ENCODE measurements at places on chromosomes 3 and 15.

GRCh38 chr3:115239717-115240116 is 92.6 kb upstream of the ZBTB20 start:
- DNase-seq: no peak

- no peak for DNase-seq
Measured at GRCh38 chr3:176208283-176208682, 989.0 kb downstream of the TBL1XR1 start.

GRCh38 chr3:134432236-134432635 is 53.5 kb downstream of the ANAPC13 start:
- no peak for DNase-seq

- no peak for DNase-seq
Measured at GRCh38 chr3:29949131-29949530, 657.3 kb upstream of the TGFBR2 start.

GRCh38 chr3:29152379-29152778 is 128.5 kb upstream of the RBMS3 start:
- DNase-seq: no peak

DNA sequence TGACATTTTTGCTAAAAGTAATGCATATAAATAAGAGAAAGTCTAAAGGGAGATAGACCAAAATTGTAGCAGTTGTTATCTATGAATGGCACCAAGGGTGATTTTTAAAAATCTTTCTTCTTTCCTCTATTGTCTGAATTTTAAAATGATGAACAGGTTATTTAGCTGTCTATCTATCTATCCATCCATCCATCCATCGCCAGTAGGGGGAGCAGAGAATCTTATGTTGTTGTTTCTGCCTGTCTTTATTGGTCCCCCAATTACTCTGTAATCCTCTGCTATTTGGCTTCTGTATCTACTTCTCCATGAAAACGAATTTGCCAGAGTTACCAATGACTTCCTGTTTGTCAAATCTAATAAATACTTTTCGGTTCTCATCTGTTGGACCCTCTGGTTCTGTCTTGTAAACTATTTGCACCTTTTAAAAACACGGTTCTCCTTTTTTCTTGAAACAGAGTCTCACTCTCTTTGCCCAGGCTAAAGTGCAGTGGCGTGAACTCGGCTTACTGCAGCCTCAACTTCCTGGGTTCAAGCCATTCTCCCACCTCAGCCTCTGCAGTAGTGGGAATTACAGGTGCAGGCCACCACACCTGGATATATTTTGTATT is 86.0 kb downstream of the ECT2 start:
- DNase-seq: peak; percentile 61

- no peak for DNase-seq
Measured at GRCh38 chr3:177385831-177386301, 188.6 kb upstream of the TBL1XR1 start.

DNA sequence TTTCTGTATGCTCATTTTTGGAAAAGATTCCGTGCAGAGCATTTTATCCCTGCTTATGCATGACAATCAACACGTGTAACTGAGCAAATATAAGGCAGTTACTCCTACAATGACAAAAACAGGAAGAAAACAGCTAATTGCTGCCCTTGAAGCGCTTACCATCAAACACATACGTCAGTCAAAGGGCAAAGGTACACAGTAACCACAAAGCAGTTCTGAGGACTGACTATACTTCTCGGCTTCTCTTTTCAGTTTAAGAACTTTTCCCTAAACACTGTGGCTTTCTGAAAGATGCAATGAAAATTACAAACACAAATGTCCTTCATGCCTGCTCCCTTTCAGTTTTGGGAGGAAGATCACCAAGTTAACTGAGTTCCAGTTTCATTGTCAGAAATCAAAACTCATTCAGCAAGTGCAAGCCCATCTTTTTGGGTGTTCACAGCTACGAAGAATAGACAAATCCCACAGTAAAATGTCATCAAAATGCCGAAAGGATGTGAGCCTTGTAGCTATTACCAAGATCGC is 602.8 kb downstream of the FOXP1 start:
- DNase-seq: no peak

- no peak for DNase-seq
Measured at GRCh38 chr3:23183731-23184130, 19.4 kb upstream of the UBE2E2 start.

- DNase-seq: no peak
Measured at GRCh38 chr15:74776821-74777768, 4.8 kb upstream of the CSK start.

DNA sequence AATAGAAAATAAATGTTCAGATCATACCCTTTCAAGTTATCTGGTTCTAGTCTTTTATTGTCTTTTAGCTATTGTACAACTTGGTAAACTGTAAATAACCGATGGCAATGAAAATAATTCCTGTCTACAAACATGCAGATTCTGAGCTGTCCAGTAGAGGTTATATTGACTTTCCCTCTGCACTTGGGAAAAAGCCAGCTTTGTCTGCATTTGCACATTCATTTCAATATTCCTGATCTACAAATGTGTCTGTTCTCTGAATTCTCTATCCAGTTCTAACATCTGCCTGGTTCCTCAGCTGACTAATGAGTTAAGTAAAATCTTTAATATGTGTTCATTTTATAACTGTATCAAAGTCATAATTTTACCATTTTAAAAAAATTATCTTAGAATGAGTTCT is 408.5 kb downstream of the ERC2 start:
- DNase-seq: no peak

DNA sequence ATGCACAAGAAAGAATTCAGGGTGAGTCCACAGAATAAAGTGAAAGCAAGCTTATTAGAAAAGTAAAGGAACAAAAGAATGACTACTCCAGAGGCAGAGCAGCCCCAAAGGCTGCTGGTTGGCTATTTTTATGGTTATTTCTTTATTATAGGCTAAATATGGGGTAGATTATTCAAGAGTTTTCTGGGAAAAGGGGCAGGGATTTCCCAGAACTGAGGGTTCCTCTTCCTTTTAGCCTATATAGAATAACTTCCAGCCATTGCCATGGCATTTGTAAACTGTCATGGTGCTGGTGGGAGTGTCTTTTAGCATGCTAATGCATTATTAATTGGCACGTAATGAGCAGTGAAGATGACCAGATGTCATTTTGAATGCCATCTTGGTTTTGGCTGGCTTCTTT is 13.6 kb downstream of the GLDN start:
- no peak for DNase-seq

GRCh38 chr15:96011136-96011535 is 319.4 kb upstream of the NR2F2 start:
- no peak for DNase-seq

DNA sequence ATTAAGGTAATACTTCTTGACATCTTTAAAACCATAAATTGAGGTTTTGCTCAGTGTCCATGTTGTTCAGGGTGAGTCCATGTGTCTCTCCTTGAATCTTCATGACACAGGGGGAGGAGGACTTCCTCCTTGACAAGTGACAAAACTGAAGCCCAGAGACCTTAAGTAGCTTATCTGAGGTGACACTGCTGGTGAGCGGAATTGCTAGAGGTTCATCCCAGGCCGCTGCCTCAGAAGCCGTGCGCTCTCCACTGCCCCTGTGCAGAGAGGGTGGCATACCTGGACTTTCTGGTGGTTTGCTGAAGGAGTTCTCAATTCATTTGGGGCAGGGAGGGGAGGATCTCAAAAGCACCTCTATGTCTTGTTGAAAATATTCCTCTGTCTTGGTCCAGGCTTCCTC is 23.2 kb upstream of the CCDC174 start:
- no peak for DNase-seq

DNA sequence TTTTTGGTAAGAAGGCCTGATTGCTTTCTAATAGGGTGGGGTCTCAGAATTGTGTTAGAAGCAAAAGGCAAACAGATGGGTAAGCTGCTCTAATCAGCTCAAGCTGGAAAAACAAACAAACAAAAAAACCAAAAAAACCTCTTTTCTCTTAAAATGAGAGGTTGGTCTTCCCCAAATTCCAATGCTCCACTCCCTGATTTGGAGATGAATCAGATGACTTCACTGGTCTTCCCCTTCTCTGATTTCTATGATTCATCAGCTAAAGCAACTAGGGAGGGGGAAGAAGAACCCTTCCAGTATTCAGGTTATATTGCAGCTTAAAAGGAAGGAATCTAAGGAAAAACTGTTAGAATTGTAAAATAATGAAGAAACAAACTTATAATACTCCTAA is 9.6 kb upstream of the ANXA2 start:
- no peak for DNase-seq

GRCh38 chr3:5294356-5294755 is 106.8 kb downstream of the EDEM1 start:
- DNase-seq: no peak

GRCh38 chr15:50066202-50066601 is 52.8 kb downstream of the ATP8B4 start:
- DNase-seq: no peak

DNA sequence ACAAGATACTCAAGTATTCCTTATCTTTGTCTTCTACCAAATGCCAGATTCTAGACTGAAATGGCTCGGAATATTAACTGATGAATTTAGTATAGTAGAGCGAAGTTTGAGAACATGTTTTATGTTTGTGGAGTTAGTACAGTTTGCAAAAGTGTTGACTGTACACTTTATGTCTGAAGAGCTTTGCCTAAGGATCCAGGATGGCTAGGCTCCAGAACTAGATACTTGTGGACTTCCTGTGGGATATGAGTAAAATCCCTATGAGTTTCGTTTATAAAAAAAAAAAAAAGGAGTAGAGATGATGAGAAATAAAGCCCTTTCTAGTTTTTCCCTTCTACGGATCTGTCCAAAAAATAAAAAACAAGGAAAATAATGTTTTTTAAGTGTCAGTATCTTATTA is 96.7 kb downstream of the TP63 start:
- no peak for DNase-seq

GRCh38 chr3:184004476-184004875 is 13.2 kb downstream of the ABCC5 start:
- no peak for DNase-seq

DNA sequence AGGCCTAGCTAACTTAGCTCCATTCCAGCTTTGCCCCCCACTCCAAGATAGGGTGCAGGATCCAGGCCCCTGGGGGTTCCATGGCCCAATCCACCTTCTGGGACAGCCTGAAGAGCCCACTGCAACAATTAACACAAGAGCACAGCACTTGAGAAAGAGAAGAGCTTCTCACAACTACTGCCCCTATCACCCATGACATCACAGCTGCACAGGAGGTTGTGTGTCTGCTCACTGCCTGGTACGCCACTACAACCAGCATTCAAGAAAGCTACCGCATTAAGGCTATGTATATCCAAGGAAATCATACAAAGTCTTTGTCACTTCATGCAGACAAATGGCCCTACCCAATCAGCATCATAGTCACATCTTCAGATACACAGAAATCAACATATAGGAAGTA is 62.0 kb downstream of the MYO5A start:
- DNase-seq: no peak

DNA sequence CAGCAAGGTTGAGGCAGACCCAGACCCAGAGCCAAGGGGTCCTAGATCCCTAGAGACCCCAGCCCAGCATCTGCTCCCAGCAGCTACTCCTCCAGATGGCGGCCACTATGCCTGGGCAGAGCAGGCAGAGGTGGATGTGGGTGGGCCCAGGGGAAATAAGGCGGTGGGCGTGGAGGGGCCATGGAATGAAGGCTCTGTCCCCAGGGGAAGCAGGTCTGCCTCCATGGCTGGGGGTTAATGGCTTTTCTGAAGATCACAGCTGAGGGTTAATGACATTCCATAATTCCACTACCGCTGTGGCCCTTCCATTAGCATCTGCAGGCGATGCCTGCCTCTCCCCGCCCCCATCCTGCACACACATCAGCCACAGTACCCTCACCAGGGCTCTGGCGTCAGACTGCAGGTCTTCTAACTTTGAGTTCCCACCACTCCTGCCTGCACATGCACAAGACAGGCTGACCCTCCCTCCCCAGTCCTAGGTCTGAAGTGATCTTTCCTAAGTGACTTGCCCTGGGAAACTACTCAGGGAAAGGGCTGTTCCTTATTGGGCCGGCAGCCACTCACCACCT is 41.2 kb downstream of the CCDC33 start:
- no peak for DNase-seq

DNA sequence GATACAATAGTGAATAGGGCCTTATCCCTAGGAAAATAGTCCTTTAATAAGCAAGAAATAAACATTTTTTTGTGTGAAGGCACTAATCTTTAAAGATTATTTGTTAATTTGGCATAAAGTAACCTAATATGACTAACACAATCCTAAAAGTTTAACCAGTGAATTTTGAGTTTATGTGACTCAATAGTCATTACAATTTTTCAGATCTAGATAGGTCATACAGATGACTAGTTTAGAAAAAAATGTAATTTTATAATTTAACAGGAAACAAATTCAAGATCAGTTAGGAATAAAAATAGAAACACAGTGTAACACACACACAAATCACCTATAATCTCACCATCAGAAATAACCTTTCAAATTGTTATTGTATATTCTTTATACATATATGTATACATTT is 620.7 kb upstream of the ALCAM start:
- no peak for DNase-seq

DNA sequence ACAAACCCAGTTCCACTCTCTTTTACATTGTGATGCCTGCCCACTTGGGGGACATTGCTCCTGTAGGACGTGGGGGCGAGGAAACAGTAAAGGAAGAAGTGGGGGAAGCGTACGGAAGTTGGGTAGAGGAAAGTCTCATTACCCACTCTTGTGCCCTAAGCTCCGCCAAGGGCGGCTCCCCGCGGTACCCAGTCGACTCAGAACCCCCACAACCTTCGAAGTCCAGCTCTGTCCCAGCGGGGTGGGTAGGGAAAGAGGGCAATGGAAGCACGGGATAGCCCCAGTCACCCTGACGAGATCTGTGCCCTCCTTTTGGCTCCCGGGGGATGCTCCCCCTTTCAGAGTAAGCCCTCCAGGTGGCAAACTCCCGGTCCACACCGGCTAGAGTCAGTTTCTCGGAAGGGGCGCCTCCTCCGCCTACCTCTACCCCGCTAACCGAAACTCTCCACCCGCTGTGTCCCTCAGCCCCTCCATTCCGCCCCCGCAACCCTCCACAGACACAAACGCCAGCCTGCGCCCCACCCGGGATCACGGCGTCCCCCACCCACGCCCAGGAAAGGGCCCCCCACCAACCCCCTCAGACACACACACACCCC is 527 bp downstream of the CSNK1G1 start:
- DNase-seq: no peak

DNA sequence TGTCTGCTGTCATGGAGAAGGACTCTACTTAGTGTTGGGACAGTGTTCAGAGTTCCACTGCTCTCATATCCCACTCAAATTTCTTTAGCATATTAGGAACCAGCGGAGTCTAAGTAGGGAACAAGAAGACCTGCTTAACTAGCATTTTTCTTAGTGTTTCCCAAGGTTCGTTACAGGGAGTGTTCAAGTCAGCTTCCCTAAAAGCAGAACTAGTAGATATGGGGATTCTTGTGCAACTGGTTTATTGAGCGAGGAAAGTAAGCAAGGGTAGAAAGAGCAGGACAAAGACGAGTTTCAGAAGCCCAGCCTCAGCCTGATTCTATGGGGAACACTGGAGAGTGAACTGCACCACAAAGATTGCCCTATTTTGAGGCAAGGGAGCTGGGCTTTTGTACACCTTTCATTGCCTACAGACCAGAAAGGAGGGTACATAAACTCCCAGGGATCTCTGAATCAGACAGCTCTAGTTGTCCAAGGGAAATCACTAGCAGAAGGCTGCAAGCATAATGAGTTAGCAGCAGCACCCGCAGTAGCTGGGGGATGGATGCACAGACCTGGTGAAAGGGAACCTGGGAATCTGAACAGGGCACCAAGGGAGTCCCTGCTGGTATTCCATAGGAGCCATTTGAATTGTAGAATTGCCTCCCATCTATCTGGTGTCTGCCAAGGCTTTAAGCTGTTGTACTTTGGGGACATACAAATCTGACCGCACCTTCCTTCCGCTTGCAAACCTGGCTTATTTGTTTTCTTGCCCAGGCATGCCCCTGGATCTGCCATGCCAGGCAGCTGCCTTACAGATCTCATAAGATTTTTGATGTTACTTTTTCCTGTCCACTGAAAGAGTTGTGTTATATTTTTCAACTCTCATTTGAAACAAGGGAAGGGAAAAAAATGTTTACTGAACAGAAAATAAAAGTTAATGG is 15.1 kb downstream of the CMTM7 start:
- DNase-seq: peak; percentile 12
